ENCODE measurements at places on chromosomes 5 and 9. TPM values are rescaled to one million over a fixed set of nuclear protein-coding genes. Genes with fewer than 3 reads are reported as not detected.

The ISL1 gene
- total RNA-seq = not detected

The DMRT2 gene
- not detected for total RNA-seq

The LIFR gene
- total RNA-seq = 2.2 TPM

The TSSK1B gene
- not detected for total RNA-seq

GRCh38 chr5:148875205-148875875, 48.9 kb downstream of the ADRB2 start:
- H3K4me3 ChIP-seq = no peak overlapping the region
- H3K4me1 ChIP-seq = peaks cover 4% of the 10 kb centered on the region
- H3K27ac ChIP-seq = no peak overlapping the region
- H3K27me3 ChIP-seq = no peaks in the 10 kb centered on the region
- no peaks in the 10 kb centered on the region for H3K36me3 ChIP-seq

DNA sequence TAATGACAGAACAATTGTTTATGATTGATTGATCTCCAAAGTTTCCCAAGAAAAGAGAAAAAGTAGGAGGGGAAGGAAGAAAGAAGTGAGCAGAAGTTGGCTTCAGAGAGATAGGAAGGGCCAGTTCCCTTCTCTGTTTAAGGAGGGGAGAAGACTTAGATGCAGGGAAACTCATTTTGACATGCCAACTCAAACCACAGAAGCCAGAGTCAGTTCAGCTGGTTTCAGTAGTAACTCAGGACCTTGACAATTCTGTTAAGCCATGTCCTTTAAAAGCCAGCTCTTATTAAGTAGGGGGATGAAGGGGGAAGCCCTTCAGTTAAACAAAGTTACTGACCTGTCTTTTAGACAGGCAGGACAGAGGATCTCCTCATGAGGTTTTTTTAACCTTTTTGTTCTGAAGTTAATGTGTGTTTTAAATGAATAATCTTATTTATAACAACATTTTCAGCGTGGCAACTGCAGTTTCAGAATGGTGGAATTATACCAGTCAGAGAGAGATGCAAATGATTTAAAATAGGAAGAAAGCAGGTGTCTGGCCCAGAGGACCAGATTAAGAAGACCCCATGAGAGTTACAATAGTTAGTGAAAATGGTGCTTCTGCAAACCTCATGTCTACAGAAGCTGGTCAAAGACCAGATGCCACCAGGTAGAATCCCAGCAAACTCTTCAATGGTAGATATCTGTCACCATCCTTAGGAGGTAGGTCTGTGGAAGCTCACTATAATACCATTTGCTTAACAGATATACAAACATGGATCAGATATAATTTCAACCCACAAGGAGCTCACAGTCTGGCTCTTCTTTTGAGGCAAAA, 29.3 kb upstream of the ABL1 start:
- no peak for DNase-seq
- no peaks in the 10 kb centered on the region for H3K36me3 ChIP-seq
- no peak overlapping the region for H3K4me3 ChIP-seq
- H3K27me3 ChIP-seq = no peaks in the 10 kb centered on the region
- peaks cover 19% of the 10 kb centered on the region for H3K4me1 ChIP-seq

DNA sequence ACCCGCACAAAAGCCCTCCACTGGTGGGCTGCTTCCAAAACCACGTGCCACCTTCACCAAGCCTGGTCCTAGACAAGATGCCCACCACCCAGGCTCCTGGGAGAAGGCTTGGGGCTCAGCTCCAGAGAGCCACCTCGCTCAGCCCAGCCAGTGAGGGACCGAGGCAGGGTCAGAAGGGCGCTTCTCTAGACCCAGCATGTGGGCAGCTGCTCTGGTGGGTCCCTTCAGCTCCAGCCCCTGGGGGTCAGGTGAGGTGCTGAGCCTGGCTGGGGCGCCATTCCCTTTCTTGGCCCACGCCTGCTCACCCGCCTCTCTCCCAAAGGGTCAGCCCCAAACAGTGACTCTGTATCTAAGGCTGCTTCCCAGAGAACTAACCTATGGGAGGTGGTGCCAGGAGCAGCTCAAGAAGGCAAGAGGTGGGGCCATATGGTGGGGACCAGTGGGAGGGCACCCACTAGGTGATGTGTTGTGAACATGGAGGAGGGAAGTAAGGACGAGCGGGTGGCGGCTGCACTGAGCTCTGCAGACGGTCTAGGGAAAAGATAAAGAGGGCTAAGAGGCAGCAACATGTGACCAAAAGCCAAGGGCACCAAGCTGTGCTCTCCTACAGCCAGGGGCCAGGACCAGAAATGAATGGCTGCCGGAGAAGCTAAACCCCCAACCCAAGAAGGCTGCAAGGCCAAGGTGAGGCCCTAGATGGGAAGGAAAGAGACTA, 79.3 kb downstream of the CAMSAP1 start:
- no peaks in the 10 kb centered on the region for H3K27me3 ChIP-seq
- no peak for DNase-seq
- no peaks in the 10 kb centered on the region for H3K4me1 ChIP-seq
- peaks cover 8% of the 10 kb centered on the region for H3K36me3 ChIP-seq

DNA sequence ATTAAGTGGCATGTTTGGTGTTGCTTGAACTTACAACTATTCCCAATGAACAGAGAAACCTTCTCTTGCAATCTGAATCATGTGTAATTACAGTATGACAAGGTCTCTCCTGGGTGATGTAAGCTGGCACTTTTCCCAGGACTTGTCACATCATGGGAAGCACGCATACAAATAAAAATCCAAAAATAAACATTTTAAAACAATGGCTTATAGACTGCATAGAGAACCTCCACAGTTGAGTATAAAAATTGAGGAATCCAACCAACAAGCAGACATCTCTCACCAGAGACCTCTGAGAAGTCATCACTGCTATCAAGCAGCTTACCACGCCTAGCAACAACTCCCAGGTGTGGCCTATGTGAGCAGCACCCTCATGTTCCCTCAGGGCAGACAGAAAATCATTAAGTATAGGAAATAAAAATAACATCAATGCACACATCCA, 3.9 kb downstream of the MLLT3 start:
- H3K27me3 ChIP-seq = peaks cover 47% of the 10 kb centered on the region
- no peak for DNase-seq
- no peak overlapping the region for H3K27ac ChIP-seq
- H3K36me3 ChIP-seq = no peaks in the 10 kb centered on the region

DNA sequence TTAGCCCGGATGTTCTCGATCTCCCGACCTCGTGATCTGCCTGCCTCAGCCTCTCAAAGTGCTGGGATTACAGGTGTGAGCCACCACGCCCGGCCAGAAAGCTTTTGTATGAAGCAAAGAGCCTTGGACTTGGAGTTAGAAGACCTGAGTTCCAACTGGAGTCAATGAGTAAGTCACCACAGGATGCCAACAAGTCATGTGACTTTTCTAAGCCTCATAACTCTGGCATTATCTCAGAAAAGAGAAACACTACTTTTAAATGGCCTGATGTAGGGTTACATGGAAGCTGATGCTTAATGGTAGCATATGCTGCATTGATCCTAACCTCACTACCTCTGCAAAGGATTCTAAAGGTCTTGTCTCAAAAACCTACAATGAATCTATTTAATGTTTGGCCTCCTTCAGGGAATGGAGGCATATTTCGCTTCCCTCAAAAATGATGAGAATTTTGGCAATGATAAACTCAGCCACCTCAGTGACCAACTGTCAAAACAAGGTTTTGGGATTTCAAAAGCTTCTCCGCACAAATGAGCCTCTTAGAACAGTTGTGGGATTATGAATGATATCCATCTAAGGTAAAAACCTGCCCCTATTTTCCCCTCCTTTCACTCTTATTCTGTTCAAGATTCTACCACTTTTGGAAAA, 236.8 kb downstream of the ACTL7B start:
- H3K4me3 ChIP-seq = no peak overlapping the region
- H3K4me1 ChIP-seq = no peaks in the 10 kb centered on the region
- DNase-seq = no peak
- no peak overlapping the region for H3K27ac ChIP-seq
- H3K27me3 ChIP-seq = no peaks in the 10 kb centered on the region
